Spleen (tissue), 13 donors: ENCODE measurements at places on chromosomes 4 and X. TPM values are rescaled to one million over a fixed set of nuclear protein-coding genes. Genes with fewer than 3 reads are reported as not detected.

The SLC10A6 gene
- total RNA-seq = not detected

The AMER1 gene
- total RNA-seq = 4.5 TPM

The TRIM60 gene
- total RNA-seq = not detected

The CLNK gene
- total RNA-seq = 2.3 TPM

DNA sequence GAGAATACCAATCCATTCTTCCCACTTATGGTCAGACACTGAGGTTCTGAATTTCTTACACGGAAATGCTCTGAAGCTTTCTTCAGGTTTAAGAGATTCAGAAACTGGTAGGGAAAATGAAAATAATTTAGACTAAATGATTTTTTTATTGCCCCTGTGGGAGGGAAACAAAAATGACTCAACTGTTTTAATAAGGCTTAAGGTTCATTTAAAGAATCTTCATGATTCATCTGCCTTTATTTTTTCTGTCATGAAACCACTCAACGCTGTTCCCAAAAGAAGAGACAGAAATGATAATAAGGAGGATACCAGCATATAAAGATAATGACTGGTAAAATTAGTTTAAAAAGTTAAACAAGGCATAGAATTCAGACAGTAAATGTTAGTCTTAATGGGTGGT is 39.3 kb upstream of the FAM47B start:
- H3K27me3 ChIP-seq = no peaks in the 10 kb centered on the region
- DNase-seq = no peak
- no peak overlapping the region for H3K4me3 ChIP-seq
- no peaks in the 10 kb centered on the region for H3K4me1 ChIP-seq
- no peak overlapping the region for H3K27ac ChIP-seq

DNA sequence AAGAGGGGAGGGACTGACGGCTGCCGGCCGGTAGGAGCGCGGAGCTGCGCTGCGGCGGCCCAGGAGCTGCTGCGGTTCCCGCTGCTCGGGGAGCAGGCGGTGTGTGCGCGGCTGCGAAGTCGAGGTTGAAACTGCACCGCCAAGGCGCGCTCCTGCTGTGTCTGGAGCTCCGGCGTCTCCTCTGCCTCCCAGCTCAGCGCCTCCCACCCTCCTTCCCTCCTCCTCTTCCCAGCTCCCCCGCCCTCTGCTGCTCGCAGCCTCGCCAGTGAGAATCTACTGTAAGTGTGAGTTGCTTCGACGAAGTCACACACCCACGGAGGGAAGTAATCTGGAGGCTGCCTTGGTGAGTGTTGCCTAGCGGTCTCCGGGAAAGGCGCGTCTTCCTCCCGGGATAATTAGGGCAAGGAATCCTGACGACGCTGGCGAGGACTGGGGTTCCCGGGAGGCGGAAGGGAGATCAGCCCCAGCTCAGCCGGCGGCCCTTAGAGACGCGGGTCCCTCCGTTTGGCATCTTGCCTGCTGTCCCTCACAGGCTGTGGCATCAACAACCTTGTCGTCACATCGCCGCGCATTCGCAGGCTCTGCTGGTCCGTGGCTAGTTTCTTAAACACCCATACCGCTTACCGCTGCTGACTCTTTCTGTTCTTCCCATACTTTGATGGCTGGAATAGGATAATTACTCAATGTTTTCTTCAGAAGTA is at the start of gene EPHA5:
EPHA5 (minus strand) TSS at position 159 of the 701 bp plus-strand sequence. CDS start 747 bp downstream, outside the sequence.
- no peak within 1 kb of the TSS for H3K4me3 ChIP-seq
- H3K27me3 ChIP-seq = peaks cover 47% of the 10 kb centered on the region
- H3K36me3 ChIP-seq = no peaks in the 10 kb centered on the region
- no peaks in the 10 kb centered on the region for H3K4me1 ChIP-seq

DNA sequence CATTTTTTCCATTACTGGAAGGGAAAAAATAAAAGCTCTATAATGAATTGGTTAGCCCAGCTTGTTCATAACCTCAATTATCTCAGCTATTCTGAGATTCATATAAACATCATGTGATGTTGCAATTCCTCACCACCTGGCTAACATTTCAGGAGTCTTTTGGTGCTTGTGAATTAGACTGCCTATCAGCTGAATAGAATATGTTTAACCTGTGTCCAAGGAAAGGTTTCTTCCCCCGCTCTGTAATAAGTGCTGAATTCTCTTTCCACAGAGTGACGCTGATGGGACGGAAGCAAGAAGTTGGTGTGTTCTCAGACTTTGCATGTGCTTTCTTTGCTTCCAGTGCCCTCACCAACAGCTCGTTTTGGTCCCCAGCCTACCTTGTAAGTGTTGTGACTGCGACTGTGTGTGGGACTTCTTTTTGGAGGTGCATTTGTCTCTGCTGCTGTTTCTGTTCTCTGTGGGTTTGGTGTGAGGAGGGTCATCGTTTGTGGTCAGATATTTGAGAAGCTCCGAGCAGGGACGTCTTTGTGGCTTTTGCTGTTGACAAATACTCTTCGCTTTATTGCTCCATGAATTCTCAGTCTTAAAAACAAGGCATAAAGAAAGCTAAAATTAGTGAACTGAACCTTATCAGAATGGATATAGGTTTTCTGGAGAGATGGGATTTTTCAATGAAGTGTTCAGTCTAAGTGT is 61.7 kb downstream of the PPARGC1A start:
- H3K27me3 ChIP-seq = no peaks in the 10 kb centered on the region
- H3K4me1 ChIP-seq = no peaks in the 10 kb centered on the region
- DNase-seq = no peak
- H3K4me3 ChIP-seq = no peak overlapping the region
- H3K36me3 ChIP-seq = no peaks in the 10 kb centered on the region

DNA sequence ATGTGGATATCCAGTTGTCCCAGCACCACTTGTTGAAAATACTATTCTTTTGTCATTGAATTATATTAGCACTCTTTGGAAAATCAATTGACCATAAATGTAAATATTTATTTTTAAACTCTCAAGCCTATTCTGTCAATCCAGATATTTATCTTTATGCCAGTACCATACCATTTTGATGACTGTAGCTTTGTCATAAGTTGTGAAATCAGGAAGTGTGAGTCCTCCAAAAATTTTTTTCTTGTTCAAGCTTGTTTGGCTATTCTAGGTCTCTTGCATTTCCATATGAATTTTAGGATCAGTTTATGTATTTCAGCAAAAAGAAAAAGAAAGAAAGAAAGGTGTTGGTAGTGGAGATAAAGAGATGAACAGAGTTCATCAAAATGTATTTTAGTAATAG is 8.2 kb upstream of the SMPX start:
- no peak for DNase-seq
- no peaks in the 10 kb centered on the region for H3K27me3 ChIP-seq
- H3K4me1 ChIP-seq = no peaks in the 10 kb centered on the region
- no peak overlapping the region for H3K4me3 ChIP-seq
- H3K27ac ChIP-seq = no peak overlapping the region

DNA sequence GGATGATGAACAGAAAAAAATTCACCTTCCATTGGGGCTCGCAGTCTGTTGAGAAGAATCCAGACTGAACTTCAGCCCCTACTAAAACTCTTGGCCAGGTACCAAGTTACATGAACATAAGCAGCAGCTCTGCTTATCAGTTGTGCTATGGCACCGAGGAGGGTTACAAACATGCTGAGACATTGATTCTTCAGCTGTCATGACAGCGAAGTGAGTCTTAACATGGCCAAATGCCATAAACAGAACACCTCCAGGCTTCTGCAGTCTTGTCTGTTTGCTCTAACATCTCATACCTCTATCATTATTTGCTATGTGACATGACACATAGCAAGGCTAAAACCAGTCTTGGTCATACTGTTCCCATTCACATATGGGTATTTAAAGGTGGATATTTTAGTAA is 521.5 kb downstream of the GRID2 start:
- H3K4me3 ChIP-seq = no peak overlapping the region
- H3K4me1 ChIP-seq = no peaks in the 10 kb centered on the region
- H3K36me3 ChIP-seq = no peaks in the 10 kb centered on the region
- H3K27ac ChIP-seq = no peak overlapping the region
- DNase-seq = no peak

- H3K27ac ChIP-seq = no peak overlapping the region
- H3K36me3 ChIP-seq = no peaks in the 10 kb centered on the region
These were observed 35.7 kb upstream of the GABRQ start for GRCh38 chrX:152601848-152602616.

- no peak overlapping the region for H3K27ac ChIP-seq
- no peak for DNase-seq
- H3K27me3 ChIP-seq = no peaks in the 10 kb centered on the region
- H3K4me1 ChIP-seq = no peaks in the 10 kb centered on the region
- no peaks in the 10 kb centered on the region for H3K36me3 ChIP-seq
These were observed 103.8 kb upstream of the HPF1 start for GRCh38 chr4:169861593-169861992.

- H3K4me1 ChIP-seq = no peaks in the 10 kb centered on the region
- H3K27me3 ChIP-seq = no peaks in the 10 kb centered on the region
- no peak for DNase-seq
- H3K36me3 ChIP-seq = no peaks in the 10 kb centered on the region
- no peak overlapping the region for H3K4me3 ChIP-seq
- H3K27ac ChIP-seq = no peak overlapping the region
These were observed 8.2 kb upstream of the TENT5D start for GRCh38 chrX:80412042-80412441.

DNA sequence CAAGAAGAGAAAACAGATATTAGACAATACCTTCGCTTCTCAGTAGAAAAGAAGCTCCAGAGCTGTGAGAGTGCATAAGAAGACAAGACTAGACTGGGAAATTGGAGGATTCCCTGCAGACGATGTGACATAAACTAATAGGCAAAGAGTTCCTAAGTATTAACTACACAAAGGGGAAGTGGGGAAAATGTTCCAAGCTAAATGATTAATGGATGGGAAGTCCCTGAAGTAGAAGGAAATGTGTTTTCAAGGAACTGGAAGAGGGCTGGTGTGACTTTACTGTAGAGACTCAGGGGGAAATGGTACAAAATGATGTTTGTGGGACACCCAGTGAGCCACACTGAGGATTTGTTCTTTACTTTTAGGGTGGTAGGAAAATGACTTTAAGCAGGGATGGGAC is 69.7 kb upstream of the DCLK2 start:
- H3K4me3 ChIP-seq = no peak overlapping the region
- DNase-seq = no peak
- H3K4me1 ChIP-seq = peaks cover 6% of the 10 kb centered on the region
- H3K27me3 ChIP-seq = no peaks in the 10 kb centered on the region

DNA sequence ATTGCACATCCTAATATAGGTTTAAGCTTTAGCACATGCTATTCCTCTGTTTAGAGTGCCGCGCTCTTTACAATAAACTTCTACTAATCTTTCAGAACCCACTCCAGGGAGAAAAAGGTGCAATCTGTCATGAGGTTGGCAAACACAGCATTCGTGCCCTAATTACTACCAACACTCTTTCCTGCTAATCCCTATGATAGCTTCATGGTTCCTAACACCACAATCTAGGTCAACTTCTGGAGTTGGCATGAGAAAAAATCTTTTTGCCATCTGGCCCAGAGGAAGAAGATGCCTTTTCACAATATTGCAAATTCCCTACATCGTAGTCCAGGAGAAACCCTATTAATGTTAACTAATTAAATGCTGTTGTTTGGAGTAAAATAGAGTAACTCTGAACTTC is 39.6 kb downstream of the TMA16 start:
- no peak overlapping the region for H3K27ac ChIP-seq
- no peaks in the 10 kb centered on the region for H3K4me1 ChIP-seq
- H3K36me3 ChIP-seq = peaks cover 4% of the 10 kb centered on the region
- no peak for DNase-seq
